ENCODE measurements at places on chromosomes 6 and 20.
A peak's percentile ranks its signal among the peaks of the same experiment; 100 is the strongest.

- no peak for DNase-seq
These were observed 16.6 kb upstream of the KIAA0408 start for GRCh38 chr6:127475823-127476176.

DNA sequence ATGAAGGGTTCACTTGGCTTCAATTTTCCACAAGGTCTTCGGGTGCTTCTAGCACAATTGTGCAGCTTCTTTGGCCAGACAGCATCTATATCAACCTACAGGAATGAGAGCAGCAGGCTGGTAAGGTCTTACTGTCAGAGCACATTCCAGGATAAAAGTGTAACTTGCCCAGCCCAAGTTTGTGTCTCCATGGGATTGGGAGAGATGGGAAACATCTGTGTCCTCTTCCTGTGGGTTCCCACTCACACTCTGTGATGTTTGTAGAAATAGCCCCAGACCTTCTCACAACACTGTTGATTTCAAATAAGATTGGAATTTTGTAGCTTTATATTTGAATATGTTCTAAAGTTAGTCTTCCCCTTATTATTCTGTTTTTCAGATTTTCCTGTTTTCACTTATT is 83.4 kb upstream of the RGS17 start:
- DNase-seq, result no peak

DNA sequence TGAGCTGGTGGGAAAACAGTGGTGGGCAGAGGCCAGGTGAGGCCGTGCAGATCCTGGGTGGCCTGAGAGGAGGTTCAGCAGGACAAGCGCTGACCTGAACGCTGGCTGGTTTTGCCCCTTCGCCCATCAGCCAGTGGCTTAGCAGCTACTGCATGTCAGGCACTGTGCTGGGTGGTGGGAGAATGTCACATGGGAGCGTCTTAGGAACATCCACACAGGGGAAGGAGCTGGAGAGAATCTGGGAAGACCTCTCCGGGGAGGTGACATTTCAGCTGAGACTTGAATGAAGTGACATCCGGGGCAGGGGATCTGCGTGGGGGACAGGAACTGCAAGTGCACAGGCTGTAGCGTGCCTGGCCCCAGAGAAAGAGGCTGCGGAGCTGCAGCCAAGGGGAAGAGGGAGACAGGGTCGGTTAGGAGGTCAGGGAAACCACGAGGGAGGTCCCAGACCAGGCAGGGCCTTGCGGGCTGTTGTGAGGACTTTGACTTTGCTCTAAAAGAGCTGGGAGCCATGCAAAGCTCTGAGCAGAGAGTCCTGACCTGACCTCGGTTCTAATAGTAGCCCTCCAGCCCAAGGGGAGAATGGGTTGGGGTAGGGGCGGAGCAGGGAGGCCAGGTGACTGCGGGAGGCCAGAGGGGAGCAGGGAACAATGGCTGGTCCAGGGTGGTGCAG is 156.8 kb upstream of the PTPN1 start:
- no peak for DNase-seq

- no peak for DNase-seq
These were observed 247.4 kb upstream of the RIN2 start for GRCh38 chr20:19510611-19511010.

DNA sequence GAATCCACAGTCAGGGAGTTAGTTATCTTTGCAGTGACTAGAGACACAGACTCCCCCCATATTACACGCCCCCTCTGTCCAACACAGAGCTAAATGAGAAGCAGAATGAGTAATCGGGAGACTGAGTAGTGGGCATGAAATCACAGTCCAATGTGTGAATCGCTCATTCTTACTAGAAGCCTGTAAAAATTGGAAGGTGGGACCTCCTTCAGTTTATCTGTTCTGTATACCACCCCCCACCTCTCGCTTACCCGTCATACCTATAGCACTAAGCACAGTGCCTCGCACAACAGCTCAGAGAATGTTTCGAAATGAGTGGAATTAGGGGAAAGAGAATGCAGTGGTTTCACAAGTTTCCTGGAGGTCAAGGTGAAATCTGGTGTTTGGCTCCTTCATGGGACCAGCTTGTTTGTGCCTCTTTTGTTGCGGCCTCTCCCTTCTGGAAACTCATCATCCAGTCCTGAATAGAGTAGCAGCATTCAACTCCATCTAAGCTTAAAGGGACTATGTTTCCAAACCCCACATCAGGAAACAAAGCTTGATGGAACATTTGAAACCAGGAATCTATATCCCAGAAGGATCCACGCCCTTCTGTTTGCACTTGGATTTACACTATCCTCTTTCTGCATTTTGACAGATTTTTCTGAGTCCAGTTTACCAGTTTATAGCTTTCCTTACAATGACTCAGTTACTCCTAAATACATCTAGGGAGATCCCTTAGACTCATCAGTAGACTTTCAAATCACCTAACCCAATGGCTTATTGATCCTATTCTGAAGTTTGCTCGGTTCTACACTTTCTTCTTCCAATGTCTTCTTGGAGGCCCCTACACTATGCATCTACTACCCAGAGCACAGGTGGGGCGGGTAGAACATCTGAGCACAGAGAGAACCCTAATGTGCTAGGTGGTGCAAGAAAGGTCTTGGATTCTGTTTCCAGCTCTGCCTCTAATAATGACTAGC is 59.2 kb upstream of the PIM1 start:
- DNase-seq, result no peak

GRCh38 chr6:12635813-12636212 is 80.8 kb upstream of the PHACTR1 start:
- no peak for DNase-seq

DNA sequence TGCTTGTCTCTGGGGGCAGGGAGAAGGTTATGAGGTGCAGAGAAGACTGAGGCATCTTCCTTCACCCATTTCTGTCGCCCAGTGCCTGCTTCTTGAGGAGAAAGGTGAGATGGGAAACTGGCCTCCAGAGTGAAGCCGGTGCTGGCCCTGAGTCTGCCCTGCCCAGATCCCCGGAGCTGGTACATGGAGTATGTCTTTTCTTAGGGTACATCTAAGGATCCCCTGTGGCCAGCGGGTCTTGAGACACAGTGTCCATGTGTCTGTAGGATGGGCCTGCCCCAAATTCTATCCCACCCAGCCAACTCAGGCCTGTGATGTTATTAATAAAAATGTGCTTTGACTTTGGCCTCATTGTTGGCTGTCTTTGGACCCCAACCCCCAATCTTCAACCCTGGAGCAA is 8.8 kb upstream of the BAK1 start:
- no peak for DNase-seq

- DNase-seq, result peak; percentile 49
These were observed 32.0 kb downstream of the ARHGAP40 start for GRCh38 chr20:38633577-38634093.

DNA sequence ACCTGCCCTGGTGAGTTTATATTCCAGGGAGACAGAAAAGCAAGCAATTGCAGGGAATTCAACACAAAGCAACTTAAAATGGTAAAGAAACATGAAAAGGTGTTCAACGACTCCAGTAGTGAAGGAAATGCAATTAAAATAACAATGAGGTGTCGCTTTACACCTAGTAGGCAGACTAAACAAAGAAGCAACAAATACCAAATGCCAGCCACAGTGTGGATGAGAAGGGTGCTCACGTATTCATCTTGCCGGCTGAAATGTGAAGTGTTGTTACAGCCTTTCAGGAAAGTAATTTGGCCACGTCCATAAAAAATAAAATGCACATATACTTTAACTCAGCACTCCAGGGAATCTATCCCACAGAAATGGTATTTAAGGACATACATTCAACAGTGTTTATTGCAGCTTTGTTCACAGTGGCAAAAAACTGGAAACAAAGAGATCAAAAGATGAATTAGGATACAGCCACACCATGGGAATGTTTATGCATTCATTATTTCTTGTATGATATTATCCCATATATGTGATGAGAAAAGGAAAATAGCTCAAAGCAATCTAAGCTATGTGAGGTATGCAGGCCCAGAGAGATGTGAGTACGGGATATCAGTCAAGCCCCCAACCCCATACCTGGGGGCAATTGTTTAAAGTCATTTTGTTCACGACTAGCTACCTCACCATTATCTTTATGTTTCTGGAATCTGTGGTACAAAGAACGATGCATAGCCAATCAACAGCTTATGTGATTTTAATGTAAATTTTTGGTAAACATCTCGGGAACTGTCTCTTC is 266.0 kb upstream of the SOX4 start:
- DNase-seq, result no peak

DNA sequence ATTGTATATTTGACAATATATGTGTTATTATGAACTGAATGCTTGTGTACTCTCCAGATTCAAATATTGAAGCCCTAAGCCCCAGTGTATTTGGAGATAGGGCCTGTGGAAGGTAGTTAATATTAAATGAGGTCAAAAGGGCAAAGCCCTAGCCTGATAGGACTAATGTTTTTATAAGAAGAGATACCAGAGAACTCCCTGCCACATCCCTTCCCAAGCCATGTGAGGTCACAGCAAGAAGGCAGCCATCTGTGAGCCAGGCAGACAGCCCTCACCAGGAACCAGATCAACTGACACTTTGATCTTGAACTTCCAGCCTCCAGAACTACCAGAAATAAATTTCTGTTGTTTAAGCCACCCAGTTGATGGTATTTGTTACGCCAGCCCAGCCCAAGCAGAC is 36.4 kb upstream of the FBXL4 start:
- DNase-seq, result no peak

DNA sequence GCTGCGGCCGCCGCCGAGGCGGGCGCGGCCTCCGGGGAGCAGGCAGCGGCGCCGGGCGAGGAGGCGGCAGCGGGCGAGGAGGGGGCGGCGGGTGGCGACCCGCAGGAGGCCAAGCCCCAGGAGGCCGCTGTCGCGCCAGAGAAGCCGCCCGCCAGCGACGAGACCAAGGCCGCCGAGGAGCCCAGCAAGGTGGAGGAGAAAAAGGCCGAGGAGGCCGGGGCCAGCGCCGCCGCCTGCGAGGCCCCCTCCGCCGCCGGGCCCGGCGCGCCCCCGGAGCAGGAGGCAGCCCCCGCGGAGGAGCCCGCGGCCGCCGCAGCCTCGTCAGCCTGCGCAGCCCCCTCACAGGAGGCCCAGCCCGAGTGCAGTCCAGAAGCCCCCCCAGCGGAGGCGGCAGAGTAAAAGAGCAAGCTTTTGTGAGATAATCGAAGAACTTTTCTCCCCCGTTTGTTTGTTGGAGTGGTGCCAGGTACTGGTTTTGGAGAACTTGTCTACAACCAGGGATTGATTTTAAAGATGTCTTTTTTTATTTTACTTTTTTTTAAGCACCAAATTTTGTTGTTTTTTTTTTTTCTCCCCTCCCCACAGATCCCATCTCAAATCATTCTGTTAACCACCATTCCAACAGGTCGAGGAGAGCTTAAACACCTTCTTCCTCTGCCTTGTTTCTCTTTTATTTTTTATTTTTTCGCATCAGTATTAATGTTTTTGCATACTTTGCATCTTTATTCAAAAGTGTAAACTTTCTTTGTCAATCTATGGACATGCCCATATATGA is 3.2 kb downstream of the MARCKS start:
- DNase-seq, result no peak

- DNase-seq, result peak; percentile 19
These were observed 46.1 kb downstream of the LYRM4 start for GRCh38 chr6:5214570-5215052.

- no peak for DNase-seq
These were observed 143.0 kb upstream of the PTPN1 start for GRCh38 chr20:50367104-50367674.

- no peak for DNase-seq
These were observed 379.9 kb downstream of the C6orf118 start for GRCh38 chr6:164929408-164929977.

DNA sequence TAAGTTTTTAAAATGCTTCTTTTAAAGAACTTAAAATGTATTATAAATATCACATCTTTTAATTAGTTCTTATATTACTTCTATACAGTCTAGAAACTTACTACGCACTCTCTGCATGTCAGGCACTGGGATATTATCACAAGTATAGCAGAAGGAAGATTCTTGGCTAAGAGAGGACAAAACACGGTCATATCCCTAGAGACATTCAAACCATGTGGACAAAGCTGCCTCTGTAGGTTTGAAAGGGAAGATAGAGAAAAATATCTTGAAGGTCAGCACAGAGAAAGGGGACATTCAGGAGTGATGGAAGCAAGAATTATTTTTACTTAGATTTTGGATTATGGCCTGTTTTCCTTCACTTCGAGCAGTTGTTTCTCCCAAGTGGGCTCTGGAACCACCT is 64.1 kb downstream of the LRRC1 start:
- no peak for DNase-seq

- DNase-seq, result no peak
These were observed 544.5 kb downstream of the MAFB start for GRCh38 chr20:40144581-40144980.

DNA sequence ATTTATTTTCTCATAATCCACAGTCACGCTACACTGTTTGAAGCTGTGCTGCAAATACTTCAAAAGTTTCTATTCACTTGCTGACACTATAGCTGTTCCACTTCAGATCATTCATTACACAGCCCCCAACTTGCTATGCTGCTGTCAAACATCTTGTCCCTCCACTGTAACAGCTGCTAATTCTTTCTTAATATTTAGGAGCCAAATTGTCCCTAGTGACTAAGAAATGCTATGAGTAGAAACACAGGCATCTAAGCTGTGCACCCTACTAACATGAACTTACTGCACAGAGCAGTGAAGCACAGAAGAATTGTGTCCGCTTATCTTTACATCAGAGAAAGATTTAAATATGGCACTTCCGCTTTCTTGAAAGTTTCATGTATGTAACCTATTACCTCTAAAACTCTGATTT is 91.3 kb downstream of the PDE10A start:
- no peak for DNase-seq

- DNase-seq, result no peak
These were observed 168.4 kb upstream of the TNFAIP3 start for GRCh38 chr6:137698636-137699030.

DNA sequence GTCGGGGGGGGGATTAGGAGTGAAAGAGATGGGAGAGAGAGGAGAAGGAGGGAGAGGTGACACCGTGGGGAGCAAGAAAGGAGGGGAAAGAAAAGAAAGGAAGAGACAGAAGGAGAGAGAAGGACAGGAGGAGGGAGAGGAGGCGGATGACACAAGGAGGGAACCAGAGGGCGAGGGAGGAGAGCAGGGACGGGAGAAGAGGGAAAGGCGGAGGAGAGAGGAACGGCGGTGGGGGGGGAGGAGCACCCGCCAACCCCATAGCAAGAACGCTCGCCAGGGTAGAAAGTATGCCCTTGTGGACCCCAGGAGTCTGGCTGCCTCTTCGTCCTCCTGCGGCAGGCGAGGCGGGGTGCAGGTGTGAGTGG is 4.5 kb upstream of the INSM1 start:
- DNase-seq, result no peak

- peak; percentile 64 for DNase-seq
These were observed 3.3 kb downstream of the VEGFA start for GRCh38 chr6:43773050-43773979.

- no peak for DNase-seq
These were observed 26.9 kb upstream of the MAPRE1 start for GRCh38 chr20:32792731-32793458.

GRCh38 chr20:43295781-43296180 is 106.1 kb upstream of the PTPRT start:
- no peak for DNase-seq

- DNase-seq, result no peak
These were observed 18.4 kb downstream of the OR14J1 start for GRCh38 chr6:29319931-29320330.

GRCh38 chr20:361561-361960 is 14.7 kb downstream of the NRSN2 start:
- DNase-seq, result no peak

- no peak for DNase-seq
These were observed 2.7 kb upstream of the SNHG17 start for GRCh38 chr20:38437796-38438195.
